ENCODE measurements at places on chromosomes 6 and 20.

DNA sequence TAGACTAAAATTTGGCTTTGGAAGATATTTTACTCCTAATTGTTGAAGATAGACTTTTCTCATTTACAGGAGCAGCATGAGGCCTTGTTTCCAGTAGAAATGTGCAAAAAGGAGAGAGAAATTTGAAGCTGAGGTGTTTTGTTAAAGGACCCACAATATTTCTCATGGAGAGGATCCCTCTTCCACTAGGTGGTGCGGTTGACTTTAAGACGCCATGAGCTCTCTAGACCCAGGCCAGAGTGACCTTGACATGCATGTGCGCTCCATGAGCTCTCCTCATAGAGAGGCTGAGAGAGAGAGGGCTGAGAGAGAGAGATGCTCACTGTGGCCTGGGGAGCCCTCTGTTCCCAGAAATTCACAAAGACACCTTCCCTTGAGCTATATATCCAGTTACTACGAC lies 861.2 kb upstream of the EYS start:
- no peak for DNase-seq

DNA sequence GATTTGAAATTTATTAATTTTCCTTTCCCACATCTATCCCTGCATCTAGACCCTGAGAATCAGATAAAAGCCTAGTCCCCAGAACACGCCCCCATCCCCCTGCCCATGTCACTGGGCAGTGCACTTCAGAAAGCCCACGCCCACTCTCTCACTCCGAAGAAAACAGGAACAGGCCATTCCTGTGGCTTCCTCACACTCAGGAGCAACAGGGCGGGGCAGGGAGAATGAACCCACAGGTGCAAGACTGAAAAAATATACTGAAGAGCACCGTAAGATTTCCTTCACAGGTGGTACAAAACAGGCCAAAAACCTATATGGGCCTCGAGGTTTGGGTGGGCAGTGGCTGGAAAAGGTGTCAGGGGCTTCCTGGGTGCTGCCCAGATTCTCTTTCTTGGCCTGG lies 3.4 kb downstream of the OXT start:
- no peak for DNase-seq

GRCh38 chr20:3077618-3078134 lies 6.3 kb downstream of the OXT start:
- peak; percentile 46 for DNase-seq

GRCh38 chr6:37525460-37526357 lies 26.0 kb upstream of the CCDC167 start:
- DNase-seq: no peak

DNA sequence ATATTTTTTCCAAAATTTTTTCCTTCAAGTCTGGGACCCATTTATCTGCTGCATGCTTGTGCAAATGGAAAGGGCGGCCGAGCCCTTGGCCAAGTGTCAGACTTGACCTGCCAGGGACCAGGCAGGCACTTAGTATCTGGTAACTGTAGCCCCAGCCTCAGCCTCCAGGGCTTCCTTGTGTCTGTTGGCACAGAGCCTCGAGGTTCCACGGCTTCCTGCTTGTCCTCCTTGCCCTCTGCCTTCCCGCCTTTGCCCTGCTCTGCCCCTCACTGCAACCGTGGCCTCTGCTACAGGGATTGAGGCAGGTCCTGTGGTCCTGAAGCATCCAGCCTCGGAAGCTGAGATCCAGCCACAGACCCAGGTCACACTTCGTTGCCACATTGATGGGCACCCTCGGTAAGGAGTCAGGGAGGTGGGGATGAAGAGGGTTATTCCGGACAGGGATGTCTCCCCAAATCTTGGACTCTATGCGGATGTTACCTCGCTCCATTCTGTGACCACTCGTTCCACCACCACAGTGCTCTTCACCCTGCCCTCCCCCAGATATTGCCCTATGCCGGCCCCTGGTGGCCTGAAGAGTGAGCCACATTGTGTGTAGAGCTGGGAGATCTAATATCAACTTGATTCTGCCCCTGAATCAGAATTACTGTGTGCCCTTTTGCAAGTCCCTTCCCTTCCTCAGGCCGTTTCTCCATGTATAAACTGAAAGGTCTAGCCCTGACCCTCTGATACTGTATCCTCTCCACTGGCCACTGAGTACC lies 41.5 kb upstream of the SRF start:
- DNase-seq: no peak

Data from CD8-positive, alpha-beta T cell (primary cell).